ELF-1 (cell line): ENCODE measurements at places on chromosomes 5 and 9.

DNA sequence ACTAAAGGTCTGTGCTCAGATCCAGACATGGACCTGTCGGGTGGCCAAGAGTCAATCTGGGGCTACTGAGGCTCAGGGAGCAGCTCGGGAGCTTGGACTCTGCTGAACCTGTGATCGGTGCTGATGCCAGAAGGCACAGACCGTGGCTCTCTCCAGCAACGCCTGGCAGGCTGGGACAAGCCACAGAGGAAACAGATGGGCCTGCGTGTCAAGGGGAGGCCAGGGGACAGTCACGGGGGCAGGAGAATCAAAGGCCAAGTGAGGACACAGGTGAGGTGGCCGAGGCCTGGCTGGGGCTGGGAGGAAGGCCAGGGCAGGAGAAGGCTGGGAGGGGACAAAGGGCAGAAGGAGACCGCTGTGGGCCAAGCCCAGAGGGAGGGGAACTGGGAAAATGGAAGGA, 43.4 kb downstream of the EPB41L4B start:
- no peak for DNase-seq

- no peak for DNase-seq
Observed at GRCh38 chr5:172586125-172587060, 54.7 kb upstream of the NEURL1B start.

DNA sequence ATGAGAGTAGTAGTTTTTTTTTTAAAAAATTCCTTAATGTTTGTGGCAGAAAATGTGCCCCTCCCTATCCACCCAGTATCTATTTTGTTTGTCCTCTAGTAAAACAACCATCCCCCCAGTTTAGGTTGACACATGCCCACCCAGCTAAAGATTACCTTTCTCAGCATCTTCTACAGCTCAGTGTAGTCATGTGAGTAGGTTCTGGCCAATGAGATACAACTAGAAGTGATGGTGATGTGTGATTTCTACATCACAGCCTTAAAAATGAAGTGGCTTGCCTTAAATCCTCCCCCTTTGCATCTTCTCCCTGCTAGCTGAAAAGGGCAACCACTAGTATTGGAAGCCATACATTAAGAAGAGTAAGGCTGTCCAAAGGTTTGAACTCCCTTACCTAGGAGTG, 14.9 kb downstream of the CHD1 start:
- DNase-seq, result no peak

DNA sequence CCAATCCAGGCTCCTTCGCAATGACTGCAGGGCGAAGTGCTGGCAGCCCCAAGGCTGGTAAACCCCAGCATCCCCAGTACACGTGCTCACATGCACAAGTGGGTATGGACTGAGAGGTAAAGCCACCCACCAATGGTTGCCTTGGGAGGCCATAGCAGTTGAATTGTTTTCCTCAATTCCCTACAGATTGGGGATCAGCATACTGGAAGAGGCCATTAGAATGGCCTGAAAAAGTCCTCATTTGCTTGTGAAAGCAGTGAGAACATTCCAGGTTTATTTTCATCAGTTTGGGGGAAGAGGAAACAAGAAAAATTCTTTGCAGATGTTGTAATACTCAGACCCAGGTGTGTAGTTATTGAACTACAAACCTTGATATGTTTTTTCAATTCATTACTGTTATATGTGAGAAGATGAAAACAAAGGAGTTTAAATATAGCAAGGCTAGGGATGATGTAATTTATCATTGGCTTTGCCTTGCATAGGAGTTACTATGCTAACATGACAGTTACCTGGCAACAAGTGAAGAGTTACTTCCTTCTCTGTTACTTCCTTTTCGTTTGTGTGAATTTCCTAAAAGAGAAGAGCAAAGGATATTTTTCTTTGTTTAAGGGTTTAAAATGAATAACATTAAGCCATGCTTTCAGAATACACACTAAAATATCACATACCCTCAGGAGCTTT, 36.4 kb downstream of the MTMR12 start:
- DNase-seq, result peak; percentile 8

- DNase-seq, result no peak
Observed at GRCh38 chr9:33233626-33234342, 6.2 kb upstream of the SPINK4 start.

DNA sequence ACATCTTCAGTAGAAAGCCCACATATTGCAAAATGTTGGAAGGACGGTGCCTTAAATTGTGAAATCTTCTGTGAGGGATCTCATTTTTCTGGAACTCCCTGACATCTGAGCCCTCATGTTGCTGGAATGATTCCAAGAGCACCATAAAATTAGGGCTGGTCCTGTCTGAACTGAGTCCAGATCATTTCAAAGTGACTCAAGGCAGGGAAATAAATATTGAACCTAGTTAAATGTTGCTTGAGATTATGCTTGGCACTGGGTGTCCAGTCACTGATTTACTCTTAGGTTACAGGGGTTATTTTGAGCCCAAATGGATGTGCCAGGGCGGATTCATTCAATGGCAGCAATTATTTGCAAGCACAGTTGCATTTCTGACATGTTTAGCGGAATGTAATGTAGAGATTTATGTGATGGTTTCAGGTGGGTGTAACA, 437.0 kb downstream of the PIK3R1 start:
- DNase-seq, result no peak

GRCh38 chr5:149036970-149037369, 25.9 kb downstream of the SH3TC2 start:
- DNase-seq, result no peak
